ENCODE measurements at places on chromosomes 3 and 15.
A peak's percentile ranks its signal among the peaks of the same experiment; 100 is the strongest.

DNA sequence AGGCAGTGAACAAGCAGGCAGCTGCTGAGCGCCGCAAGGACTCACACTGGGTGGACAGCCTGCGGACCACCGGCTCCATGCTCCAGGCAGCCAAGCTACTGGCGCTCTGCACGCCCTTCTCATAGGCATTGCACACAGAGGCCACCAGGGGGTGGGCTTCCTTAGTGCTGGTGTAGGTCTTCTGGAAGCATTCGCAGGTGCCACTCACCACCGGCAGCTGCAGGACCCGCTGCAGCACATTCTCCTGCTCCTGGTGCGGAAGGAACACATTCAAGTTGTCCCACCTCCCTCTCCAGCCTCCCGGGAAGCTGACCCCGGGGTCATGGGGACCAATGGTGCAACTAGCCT lies 6.0 kb downstream of the PLIN1 start:
- no peak for DNase-seq

- DNase-seq: peak; percentile 47
Observed at GRCh38 chr3:27166888-27167287, 202.3 kb downstream of the NEK10 start.

DNA sequence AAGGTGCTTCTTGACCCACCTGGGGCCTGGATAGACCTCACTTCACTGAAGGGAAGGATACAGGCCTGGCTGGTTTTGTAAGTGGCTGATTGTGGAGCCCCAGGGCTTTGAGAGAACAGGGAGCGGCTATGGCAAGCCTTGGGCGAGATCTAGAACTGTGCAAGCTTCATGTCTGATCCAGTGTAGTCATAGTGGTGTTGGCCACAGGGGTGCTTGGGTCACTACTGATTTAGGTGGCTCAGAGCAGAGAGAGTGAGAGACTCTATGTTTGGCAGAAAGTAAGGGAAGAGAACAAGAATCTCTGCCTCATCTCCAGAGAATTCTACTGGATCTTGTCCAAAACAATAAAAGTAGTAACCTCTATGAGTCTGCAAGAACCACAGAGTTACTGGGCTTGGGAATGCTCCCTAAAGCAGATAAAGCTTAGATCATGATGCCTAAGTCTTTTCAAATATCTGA lies 394.2 kb upstream of the EPHA3 start:
- DNase-seq: peak; percentile 11

- no peak for DNase-seq
Observed at GRCh38 chr15:40281801-40282146, 1.1 kb downstream of the ANKRD63 start.

DNA sequence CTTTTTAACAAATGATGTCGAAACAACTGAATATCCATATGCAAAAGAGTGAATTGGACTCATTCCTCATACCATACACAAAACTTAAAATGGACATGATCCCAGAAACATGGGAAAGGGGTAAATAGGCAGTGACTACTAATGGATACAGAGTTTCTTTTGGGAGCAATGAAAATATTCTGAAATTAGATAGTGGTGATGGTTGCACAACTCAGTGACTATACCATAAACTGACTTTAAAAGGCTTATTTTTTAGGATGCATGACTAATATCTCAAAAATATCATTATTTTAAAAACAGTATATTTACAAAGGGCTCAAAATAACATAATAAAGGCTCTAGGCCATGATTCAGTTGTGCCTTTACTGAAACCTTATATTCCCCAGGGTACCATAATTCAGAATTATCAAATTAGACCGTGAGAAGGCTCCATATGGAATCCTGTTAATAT lies 16.3 kb upstream of the ATP13A3 start:
- no peak for DNase-seq

DNA sequence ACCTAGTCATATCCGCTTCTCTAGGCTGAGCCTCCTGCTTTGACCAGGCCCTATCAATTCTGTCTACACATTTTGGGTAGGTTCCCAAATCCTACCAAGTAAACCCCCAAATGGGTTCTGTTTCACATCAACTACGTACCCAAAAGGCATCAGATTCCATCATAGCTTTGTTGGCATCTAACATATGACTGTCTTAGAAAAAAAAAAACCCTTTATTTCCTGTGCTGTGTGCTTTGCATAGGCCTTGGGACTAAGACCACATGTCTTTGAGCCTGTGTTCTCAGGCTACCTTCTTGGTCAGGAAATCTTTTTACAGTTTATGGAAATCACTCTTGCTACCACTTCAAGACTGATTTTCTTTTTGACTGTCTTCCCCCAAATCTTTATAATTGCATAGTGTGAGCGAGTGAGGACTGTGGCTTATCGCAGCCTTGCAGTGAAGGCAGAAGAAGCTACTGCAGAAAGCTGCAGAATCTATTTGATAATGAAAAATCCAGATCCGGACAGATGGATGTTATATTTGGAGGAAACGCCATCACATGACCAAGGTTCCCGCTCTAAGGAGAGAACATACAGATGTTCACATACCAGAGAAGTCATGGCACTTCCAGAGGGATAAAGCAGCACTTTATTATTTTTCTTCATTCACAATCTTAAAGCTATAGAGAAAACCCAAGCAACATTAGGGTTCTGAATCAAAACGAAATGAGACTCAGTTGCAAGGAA lies 111.2 kb downstream of the EOMES start:
- no peak for DNase-seq

Measured in hepatic stellate cell (primary cell).